Activated naive CD4-positive, alpha-beta T cell treated with Interleukin-2 at 50 U/mL for 16 hours (primary cell): ENCODE measurements at places on chromosomes 7 and 10.

DNA sequence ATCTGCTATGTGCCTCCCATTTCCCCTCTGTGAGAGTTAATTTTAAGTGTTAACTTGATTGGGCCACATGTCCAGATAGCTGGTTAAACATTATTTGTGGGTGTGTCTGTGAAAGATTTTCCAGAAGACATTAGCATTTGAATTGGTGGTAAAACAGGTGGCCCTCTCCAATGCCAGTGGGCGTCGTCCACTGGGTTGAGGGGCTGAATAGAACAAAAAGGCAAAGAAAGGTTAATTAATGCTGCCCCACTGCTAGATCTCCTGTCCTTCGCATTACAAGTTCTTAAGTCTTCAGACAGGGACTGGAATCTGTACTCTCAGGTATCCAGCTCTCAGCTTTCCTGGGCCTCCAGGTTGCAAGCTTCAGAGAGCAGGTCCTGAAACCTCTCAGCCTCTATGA, 1160.9 kb upstream of the LRRN3 start:
- no peak for DNase-seq

DNA sequence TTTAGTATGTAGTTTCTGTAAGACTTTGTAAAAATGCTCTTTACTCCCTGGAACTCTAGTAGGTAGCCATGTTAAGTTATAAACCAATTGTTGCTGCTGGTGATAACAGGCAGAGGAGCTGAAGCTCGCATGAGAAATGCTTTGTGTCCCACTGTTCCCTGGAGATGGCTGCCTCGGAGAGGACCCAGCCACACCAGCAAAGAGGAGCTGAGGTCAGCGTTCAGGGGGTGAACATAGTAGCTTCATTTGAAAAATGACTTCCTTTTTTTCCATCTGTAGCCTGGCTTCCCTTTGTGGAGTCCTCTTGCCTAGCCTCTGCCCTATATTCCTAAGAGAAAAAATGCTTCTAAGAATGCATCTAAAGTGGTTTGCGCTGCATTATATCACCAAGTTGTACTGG, 20.3 kb downstream of the CELF2 start:
- no peak for DNase-seq

- no peak for DNase-seq
Measured at GRCh38 chr10:75429159-75429827, 2.1 kb upstream of the LRMDA start.

- no peak for DNase-seq
Measured at GRCh38 chr7:74063223-74063641, 20.4 kb upstream of the LIMK1 start.

DNA sequence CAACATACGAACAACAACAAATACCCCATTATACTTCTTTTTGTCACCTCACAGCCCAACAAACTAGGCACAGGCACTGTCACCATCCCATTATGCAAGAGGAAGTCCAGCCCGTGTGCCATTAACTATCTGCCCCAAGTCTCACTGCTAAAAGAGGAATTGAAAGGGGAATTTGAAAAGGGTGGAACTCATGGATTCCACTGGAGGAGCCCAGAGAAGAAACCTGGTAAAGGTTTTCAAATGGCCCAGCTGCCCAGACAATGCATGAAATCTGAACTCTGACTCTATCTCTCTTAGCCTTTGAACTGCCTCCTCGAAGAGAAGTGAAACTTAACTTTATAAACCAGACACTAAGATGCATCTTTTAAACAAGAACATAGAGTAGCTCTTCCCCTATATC, 130.0 kb downstream of the PLXNA4 start:
- no peak for DNase-seq

DNA sequence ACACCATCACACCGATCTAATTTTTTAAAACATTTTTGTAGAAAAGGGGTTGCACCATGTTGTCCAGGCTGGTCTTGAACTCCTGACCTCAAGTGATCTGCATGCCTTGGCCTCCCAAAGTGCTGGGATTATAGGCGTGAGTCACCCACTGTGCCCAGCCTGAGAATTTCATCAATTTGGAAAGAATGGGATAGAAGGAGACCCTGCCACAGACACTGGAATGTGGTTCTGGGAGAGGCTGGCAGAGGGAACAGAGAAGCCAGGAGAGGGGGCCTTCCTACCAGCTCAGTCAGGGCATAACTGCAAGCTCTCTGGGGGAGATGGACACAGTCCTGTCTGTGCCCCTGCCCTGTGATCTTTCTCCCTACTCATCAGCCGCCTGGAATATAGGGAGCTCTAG, 42.1 kb upstream of the MKRN1 start:
- no peak for DNase-seq

- DNase-seq, result no peak
Measured at GRCh38 chr7:44729949-44730590, 18.6 kb upstream of the ZMIZ2 start.

- no peak for DNase-seq
Measured at GRCh38 chr10:77637532-77638320, at the start of gene KCNMA1. Gene KCNMA1 (minus strand): TSS chr10:77637808.

- DNase-seq, result peak; percentile 40
Measured at GRCh38 chr7:50261593-50261992, 42.9 kb upstream of the IKZF1 start.

- no peak for DNase-seq
Measured at GRCh38 chr7:106806556-106806955, 58.5 kb upstream of the PIK3CG start.
